ENCODE measurements at places on chromosomes 2 and 18.

DNA sequence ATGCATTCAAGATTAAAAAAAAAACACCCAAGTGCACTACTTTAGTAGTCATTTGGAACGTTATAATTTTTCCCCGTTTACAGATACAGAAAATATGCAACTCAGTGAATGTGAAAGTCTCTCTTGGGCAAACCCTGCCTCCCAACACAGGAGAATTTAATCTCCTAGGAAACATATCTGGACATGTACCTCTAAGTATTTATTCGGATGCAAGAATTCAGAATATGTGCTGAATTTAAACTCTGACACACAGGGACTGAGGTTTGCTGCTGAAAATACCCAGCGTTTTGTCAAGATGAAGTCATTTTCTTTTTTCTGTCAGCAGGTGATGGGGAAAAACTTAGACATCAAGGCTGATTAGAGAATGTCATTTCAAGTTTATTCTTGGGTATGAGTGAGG lies 105.4 kb downstream of the ACKR3 start:
- DNase-seq: no peak

DNA sequence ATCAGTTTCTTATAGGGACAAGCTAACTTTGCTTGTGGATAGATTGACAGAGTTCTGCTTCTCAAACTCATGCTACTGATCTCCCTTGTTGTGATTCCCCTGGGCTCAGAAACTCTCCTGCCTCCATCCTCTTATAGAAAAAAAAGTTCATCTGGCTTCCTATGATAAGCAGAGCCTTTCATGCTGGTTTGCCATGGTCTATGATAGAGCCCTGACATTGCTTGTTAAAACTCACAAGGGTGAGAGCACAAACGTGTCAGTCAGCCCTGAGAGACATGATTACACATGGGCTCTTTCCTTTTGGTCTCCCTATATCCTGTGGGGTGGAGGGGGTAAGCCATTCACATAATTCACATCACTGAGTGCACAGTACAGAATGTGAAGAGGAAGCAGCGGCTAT lies 121.8 kb downstream of the TDRD15 start:
- DNase-seq: no peak

GRCh38 chr2:10720306-10720705 lies 1.1 kb upstream of the ATP6V1C2 start:
- DNase-seq: no peak

DNA sequence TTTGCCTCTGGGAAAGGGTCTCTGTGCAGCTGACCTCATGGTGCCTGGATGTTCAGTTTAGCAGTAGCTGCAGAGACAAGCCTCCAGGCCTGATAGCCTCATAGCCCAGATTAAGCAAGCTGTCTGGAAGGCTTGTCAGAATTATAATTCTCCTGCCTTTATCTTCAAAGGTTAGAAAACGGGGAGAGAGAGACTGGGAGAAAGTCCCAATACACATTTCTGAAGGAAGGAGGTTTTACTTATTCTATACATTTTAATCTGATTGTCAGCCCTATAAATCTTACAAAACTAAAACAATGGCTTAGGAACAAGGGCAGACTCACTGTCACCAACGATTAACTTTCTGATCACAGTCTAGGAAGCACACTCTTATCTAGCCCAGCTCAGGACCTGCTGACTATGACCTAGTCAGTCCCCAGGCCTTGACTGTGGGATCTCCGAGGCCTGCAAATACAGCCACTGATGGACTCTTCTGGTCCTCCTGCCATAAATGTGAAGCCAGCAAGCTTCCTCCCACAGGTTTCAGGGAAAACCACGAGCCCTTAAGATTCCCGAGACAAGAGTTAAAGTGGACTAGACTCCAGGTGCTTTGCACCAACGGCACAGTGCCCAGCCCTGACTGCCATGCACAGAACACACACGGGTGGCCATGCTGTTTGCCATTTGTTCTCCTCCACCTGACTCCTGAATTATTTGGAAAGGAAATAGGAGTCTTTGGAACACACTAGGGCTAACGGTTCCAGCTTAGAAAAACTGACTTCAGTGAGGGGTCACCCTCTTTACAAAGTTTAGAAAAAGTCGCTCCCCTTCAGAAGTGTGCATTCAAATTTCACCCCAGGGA lies 111.4 kb upstream of the SMAD7 start:
- no peak for DNase-seq

- DNase-seq: no peak
Observed at GRCh38 chr2:11701751-11702301, 31.8 kb upstream of the NTSR2 start.

- DNase-seq: no peak
Observed at GRCh38 chr2:64537991-64538390, 13.9 kb downstream of the AFTPH start.

- no peak for DNase-seq
Observed at GRCh38 chr18:64260810-64261209, 111.9 kb upstream of the LINC00305 start.

GRCh38 chr2:68739595-68740399 lies 5.2 kb downstream of the ARHGAP25 start:
- DNase-seq: no peak
